ENCODE measurements at places on chromosomes 4 and X.

GRCh38 chr4:28636971-28637370 lies 1776.3 kb downstream of the STIM2 start:
- DNase-seq = no peak

- DNase-seq = no peak
Measured at GRCh38 chr4:112288455-112288854, 2.8 kb upstream of the TIFA start.

GRCh38 chr4:114287079-114287696 lies 307.7 kb upstream of the ARSJ start:
- DNase-seq = no peak

- no peak for DNase-seq
Measured at GRCh38 chrX:107716118-107716684, 59.4 kb downstream of the TSC22D3 start.

GRCh38 chrX:68929332-68930150 lies 100.7 kb downstream of the EFNB1 start:
- DNase-seq = no peak

DNA sequence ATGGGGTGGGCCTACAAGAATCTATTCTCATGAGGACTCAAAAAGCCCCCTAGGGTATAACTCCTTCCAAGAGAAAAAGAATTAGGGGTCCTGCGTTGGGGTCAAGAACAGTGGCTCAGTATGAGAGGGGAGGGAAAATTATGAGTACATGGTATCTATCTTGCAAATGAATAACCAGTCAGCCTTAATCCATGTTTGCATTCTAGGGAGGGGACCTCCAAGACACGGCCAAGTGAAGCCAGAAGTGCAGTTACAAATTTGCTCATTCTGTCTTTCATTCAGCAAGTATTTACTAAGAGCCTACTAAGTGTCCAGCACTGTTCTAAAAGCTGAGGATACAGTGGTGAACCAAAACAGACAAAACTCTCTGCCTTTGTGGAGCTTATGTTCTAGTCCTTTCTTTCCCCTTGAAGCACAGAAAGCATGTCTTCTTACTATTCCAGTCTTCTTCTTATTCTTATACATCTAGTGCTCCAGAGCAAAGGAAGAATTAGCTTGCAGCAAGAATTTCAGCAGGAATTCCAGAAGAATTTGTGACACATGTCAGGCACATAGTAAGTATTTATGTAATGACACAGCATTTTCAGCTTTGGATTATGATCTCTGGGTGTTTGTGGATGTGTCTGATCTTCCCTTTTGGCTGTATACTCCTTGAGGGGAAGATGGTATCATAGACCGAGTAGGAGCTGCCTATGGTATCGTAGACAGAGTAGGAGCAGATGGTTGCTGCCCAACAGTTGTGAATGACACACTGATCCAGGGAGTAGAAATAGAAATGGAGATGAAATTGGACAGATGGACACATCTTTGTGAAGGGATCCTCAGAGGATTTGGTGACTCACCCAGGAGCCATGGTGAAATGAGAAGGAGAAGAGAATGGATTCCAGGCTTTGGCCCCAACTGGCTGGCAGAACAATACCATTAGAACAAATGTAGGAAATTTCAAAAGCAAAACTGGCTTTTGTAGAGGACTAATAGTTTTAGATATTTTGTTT lies 75.9 kb downstream of the COQ2 start:
- no peak for DNase-seq

GRCh38 chr4:119025916-119026661 lies 109.5 kb upstream of the MYOZ2 start:
- DNase-seq = peak; percentile 43

DNA sequence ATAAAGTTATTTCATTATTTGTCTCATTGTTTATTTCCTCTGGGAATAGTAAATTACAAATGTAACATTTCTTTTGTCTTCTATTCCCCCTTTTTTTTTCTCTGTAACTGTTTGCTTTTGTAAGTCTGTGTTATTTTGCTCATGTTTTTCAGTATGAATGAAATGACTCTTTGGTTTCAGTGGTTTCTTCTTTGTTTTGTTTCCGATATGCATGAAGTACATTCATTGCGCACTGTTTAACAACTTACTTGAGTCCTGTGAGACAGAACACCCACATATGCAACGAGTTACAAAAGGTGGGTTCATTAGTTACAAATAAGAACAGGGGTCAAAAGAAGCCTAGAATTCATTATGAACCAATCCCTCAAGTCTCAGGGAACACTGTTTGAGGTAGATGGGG lies 175.0 kb upstream of the UGT8 start:
- DNase-seq = no peak

GRCh38 chr4:145279122-145279960 lies 99.0 kb upstream of the OTUD4 start:
- peak; percentile 86 for DNase-seq

DNA sequence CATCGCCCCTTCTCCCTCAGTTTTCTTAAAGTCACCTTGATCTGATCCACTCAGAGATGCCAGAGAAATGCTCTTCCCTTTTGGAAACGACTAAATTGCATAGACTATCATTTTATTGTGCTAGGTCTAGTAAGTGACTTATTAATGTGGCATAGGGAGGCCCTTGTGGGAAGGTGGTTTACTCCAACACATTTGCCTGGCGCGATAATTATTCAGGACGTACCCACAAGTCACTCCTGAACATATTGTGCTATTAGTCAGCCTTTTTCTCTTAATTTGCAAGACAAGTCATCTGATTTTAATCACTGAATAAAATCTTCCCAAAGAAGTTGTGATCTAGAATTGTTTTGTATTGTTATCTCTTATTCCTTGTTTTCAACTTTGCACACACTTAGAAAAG lies 7.6 kb downstream of the ENPEP start:
- no peak for DNase-seq

- no peak for DNase-seq
Measured at GRCh38 chr4:139092271-139092670, 76.7 kb downstream of the NOCT start.

DNA sequence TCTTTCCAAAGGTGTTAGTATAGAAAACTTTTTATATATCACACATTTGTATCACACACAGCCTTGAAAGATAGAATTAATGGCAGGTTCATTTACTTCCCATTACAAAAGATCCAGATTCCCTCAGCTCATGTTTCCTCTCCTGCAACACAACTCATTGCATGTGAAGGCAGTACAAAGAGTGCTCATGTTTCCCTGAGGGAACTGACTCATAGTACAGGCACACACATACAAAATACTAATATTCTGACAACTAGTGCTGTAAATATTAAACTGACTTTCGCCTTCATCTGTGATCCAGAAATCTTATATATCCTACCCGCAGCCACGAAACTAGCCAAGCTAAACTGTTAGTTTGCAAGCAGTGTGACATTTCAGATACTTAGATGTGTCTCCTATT lies 819.8 kb upstream of the PCDH7 start:
- no peak for DNase-seq

DNA sequence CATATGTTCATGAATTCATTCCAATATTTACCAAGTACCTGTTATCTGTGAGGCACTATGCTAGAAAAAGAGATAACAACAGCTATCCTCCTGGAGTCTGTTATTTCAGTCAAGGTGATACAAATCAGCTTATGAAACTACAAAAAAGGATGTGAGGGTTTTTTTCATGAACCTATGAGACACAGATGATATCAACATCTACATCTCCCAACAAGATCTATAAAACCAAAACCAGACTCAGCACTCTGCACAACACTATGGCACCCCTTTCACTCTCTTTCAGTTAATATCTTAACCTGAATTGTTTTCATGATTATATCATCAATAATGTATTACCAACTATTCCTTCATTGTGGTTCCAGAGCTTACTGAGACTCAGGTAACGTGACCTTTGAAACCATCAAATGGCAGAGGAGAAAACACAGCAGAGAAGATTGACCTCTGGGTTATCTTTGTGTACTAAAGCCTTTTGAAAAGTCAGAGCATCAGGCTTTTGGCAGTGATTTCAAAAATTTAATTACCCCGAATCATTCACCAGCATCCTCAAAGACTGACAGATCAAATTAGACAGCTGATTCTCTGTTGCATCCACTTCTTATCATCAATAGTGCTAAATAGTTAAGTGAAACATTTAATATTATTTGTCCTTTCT lies 244.6 kb upstream of the FTHL17 start:
- no peak for DNase-seq

GRCh38 chr4:190015538-190016368 lies 11.3 kb downstream of the FRG2 start:
- DNase-seq = no peak

- DNase-seq = no peak
Measured at GRCh38 chrX:119155416-119156035, 27.9 kb upstream of the KIAA1210 start.

- no peak for DNase-seq
Measured at GRCh38 chr4:146059865-146060264, 115.7 kb upstream of the LSM6 start.

DNA sequence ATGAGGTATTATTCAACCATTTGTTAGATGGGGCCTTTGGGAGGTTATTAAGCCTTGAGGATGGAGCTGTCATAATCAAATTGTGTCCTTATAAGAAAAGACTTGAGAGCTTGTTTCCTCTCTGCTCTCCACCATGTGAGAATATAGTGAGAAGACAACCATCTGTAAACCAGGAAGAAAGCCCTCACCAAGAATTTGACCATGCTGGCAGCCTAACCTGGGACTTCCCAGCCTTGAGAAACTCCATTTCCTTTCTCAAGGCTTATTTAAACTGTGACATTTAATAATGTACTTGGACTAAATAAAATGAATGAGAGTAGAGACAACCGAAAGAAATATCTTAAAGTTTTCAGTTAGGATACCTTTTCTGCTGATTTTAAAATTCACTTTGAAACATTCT lies 83.7 kb upstream of the GC start:
- no peak for DNase-seq

- no peak for DNase-seq
Measured at GRCh38 chrX:70488856-70489255, 44.2 kb downstream of the DLG3 start.

DNA sequence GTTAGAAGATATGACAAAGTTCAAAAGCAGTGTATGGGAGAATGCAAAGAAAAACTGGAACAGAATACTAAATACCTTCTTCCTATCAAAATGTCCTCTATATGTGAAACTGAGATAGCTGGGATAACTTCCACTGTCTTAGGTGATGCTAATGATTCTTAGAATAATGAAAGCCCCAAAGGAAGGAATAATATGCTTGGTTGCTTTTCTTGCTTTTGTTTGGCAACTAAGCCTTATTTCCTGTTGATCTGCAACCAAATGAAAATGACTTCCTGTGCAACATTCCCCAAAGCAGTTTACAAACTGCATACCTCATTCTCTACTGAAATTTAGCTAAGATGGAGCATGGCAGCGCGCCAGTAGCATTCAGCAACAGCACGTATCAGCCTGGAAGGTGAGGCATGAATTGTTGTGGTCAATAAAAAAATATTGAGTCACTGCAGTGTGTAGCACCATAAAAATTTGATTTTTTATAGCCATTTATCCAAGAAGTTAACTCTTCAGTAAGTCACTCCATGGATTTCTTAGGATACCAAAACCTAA lies 18.7 kb downstream of the NDNF start:
- DNase-seq = no peak

DNA sequence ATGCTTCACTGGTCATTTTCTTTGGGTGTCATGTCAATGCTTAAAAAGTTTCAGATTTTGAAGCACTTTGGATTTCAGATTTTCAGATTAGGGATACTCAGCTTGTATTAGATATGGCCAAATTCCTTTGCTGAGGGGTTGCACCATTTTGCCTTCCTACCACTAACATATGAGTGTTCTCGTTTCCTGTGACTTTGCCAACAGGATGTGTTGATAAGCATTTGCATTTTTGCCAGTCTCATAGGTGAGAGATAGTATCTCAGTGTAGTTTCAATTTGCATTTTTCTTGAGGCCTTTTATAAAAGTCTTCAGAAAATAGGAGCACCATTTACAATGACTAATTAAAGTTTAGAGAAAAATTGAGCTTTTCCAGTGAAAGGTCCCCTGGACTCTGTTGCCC lies 71.6 kb upstream of the CLCN4 start:
- DNase-seq = no peak

- no peak for DNase-seq
Measured at GRCh38 chrX:107724653-107725052, 50.9 kb downstream of the TSC22D3 start.

DNA sequence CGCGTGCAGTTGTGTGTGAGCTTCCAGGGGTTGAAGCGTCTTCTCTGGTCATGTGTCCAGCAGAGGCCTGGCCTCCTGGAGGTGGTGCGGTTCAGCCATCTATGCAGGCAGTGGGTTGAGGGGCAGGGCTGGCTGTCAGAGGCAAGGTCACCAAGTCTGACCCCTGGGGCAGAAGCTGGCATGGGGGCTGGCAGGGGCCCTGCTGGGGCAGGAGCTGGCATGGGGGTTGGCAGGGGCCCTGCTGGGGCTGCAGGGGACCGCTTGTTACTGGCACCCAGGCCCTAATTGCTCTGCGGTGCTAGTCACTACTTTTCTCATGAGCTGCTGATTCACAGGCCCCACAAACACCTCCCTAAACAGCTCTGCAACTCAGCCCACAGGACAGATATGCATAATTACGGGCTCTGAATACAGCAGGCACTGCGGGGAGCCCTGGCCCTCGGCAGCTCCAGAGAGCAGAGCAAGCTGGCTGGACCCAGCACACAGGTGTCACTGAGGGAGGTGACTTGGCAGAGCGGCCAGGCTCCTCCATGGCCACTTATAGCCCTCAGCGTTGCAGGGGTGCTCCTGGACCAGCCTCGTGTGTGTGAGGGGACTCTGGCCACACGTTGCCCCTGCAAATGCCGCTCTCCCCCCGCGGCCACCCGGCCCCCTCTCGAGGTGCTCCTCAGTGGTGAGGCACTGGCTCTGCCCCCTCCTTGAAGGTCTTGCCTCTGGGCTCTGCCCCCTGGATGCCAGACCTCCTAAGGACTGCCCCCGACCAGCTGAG lies 32.7 kb downstream of the CPLX1 start:
- no peak for DNase-seq

DNA sequence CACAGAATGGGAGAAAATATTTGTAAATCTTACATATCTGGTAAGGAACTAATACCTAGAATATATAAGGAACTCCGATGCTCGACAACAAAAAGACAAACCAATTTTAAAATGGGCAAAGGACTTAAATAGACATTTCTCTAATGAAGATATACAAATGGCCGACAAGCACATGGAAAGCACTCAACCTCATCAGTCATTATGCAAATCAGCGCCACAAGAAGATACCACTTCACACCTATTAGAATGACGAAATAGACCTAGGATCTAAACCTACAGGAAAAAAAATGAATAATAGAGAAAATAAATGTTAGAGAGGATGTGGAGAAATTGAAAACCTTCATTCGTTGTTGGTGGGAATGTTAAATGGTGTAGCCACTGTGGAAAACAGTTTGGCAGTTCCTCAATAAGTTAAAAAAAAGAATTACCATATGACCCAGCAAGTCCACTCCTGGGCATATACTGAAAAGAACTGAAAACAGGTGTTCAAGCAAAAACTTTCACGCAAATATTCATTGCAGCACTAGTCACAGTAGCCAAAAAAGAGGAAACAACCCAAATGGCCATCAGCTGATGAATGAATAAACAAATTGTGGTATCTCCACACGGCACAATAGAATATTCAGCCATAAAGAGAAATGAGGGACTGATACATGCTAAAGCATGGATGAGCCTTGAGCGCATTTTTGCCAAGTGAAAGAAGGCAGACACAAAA lies 57.3 kb upstream of the WDR19 start:
- no peak for DNase-seq
